ENCODE measurements at places on chromosomes 11 and 22.

DNA sequence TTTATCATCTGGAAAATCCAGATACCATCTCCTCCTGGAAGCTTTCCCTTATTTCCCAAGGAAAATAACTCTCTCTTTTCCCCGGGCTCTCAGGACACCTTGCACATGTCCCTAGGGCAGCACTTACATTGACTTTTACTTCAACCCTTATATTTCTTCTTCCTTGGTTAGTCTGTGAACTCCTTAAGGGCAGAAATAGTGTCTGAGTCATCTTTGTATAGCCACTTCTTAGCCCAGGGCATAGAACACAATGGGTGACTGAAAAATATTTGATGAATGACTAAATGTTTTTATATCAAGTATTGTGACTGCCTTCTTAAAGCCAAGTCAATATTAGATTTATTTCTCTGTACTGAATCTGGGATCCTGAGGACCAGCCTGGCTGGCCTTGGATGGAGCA is 45.4 kb upstream of the MYOD1 start:
- no peak for DNase-seq

DNA sequence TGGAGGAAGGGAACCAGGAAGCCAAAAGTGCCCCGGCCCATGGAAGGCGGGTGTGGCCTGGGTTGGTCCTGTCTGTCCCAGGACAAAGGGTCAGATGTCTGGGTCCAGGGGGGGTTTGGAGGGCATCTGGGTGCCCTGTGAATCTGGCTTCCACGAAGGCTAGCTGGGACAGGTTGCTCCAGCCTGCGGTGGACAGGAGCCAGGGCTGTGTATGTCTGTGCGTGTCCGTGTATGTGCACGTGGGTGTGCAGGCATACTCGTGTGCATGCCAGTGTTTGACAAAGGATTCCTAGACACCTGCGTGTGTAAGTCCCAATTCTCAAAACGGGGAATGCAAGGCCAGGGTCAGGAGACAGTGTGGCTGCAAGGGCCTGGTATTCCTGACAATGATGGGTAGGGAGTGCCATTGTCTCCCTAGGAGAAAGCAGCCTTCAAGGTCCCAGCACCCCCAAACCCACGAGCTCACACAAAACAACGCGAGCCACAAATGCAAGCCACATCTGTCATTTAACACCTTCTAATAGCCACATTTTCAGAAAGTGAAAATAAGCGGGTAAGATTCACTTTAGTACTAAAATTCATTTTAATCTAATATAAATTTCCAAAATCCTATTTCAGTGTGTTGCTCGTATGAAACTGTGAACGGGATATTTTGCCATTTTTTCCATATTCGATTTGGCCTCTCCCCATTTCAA is 78.4 kb upstream of the WNT7B start:
- DNase-seq: no peak

- DNase-seq: no peak
Measured at GRCh38 chr11:17927681-17928343, 85.0 kb downstream of the SERGEF start.

DNA sequence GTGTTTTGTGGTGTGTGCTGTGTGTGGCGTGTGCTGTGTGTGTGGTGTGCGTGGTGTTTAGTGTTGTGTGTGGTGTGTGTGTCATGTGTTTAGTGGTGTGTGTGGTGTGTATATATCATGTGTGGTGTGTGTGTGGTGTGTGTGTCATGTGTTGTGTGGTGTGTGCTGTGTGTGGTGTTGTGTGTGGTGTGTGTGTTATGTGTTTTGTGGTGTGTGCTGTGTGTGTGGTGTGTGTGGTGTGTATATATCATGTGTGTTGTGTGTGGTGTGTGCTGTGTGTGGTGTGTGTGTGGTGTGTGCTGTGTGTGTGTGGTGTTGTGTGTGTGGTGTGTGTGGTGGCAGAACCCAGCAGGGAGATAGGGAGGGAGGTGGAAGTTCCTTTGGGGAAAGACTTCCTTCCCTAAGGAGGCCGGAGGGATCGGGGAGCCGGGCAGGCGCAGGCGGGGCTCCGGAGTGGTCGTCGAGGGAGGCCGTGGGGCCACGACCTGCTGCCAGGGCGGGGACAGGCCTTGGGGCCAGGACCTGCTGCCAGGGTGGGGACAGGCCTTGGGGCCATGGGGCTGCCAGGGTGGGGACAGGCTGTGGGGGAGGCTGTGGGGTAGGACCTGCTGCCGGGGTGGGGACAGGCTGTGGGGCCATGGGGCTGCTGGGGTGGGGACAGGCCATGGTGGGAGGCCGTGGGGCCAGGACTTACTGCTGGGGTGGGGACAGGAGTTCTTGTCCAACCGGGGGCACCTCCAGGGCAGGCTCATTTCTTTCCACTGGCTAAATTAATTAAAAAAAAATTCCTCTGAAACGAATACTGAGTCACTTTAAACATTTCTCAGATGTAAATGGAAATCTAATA is 15.2 kb downstream of the PIM3 start:
- DNase-seq: no peak

DNA sequence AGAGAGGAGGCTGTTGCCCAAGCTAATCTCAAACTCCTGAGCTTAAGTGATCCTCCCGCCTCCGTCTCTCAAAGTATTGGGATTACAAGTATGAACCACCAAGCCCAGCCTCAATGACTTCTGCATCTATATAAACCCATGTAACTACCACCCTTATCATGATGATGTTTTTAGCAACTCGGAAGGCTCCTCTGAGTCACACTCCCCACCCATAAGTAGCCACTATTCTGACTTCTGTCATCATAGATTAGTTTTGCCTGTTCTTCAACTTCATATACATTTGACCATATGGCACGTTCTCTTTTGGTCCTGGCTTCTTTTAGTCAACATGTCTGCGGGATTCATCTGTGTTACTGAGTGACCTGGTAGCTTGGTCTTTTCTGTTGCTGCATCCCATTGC is 6.4 kb upstream of the FOSL1 start:
- DNase-seq: no peak

GRCh38 chr11:100631316-100631715 is 55.8 kb upstream of the ARHGAP42 start:
- no peak for DNase-seq

GRCh38 chr11:44165432-44165831 is 70.0 kb downstream of the EXT2 start:
- DNase-seq: no peak

- DNase-seq: no peak
Measured at GRCh38 chr11:35402751-35403660, 16.4 kb downstream of the SLC1A2 start.

DNA sequence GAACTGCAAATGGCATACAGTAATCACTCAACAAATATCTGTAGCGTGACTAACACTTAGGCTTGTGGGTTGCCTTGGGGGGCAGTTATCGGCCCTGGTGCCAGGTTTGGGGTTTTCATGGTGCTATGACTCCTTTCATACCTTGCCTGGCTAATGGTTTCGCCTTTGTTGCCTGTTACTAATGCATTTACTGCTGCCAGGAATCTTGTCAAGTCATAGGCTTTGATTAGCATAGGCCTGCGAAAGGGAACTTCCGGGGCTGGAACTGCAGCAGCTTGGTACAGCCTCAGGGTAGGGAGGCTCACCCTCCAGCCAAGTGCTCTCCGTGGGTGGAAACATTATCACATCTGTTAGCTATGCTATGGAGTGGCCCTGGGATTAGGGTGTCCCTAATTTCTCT is 13.2 kb downstream of the SLC25A18 start:
- DNase-seq: no peak

Data from stimulated activated CD4-positive, alpha-beta T cell treated with anti-CD3 and anti-CD28 coated beads, Interleukin-1b, Interleukin-23, amount 100 ng/mL, for 24 hours (primary cell).